ENCODE measurements at places on chromosomes 7 and 10.
A peak's percentile ranks its signal among the peaks of the same experiment; 100 is the strongest.

DNA sequence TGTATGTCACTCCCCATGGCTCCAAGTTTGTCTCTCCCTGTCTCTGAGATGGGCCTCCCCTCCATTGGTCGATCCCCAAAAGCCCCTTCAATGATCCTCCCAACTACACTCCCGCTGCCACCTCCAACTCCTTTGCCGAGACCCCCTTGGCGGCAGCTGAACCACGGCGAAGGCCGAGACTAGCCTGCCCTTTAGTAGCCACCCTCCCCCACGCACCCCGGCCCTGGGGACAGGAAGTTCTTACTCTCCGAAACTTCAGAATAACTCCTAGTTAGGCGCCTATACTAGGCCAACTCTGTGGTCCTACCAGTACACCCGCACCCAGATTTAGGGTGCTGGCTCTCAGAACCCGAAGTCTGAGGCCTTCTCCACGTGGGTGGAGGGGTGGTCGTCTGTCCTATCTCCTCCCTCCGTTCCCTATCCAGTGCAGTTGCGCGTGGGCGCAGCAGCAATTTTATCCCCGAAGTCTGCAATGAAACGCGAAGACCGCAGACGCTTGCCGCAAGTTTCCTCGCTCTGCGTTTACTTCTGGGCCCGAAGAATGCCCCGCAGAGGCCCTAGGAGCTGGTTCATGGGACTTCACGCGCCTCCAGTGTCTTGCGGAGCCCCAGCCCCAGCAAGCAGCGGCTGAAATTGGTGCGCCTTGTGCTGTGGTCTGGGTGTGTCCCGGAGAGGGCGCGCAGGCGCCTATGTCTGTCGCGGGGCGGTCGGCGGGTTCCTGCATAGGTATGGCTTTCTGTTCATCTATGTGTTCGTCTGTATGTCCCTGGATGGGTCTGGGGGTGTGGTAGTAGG lies 82.6 kb upstream of the SLF2 start:
- DNase-seq = no peak

DNA sequence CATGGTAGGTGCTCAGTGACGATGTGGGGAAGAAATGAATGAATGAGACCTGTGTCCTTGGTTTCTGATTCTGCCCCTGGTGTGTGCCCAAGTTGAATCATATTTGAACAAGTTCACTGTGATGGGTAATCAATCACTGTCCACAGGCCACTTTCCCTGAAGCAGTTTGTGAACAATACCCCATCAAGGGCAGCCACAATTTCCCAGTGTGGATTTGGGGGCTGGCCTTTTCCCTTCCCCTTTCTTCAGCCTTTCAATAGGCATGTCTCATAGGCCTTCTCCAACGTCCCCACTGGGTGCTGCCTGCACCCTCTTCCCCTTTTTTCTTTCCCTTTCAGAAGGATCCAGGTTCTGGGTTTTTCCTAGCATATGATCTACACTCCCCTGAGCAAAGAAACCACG lies 64.7 kb downstream of the CREB5 start:
- peak; percentile 86 for DNase-seq

GRCh38 chr7:142968229-142968628 lies 6.1 kb upstream of the KEL start:
- no peak for DNase-seq

DNA sequence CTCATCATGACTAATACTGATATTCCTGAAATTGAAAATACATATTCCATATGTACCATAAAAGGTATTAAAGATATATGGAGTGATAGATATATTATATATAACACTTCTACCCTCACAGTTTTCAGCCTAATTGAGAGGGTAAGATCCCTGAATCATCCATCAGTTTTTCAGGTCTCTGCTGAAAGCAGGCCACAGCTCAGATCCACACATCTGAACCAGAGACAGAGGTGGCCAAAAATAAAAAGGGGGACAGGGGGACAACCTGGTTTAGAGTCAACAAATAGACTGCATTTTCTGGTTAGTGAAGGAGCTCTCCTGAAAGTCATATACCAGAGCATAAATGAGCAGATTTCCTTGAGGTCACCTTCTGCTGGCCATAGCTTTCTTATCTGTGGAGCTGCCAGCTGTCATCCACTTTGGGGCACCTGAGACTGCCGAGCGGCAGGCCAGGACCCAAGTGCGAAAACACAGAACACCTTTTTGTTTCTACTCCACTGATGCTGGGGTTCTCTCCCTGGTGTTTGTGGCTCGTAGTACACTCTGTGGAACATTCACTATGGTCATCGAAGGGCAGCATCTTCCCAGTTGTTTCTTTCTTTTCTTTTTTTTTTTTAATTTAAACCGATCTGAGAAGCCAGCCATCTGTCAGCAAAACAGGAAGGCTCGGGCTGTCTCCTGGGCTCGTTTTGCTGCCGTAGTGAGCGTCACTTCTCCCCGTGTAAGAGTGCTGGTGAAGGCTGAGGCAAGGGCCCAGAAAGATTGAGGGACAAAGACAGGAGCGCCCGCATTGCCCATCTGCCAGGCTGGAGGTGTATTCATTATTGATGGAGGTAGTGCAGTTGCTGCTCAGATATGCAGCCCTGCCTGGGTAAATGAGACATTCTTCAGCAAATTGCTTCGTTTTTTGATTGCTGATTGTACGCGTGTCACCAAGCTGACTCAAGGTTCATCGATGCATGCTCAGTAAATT lies 13.5 kb downstream of the IKZF1 start:
- no peak for DNase-seq

- DNase-seq = no peak
Measured at GRCh38 chr7:2171855-2172254, 60.9 kb downstream of the MAD1L1 start.

- DNase-seq = peak; percentile 29
Measured at GRCh38 chr10:97770255-97770654, 1.5 kb downstream of the SFRP5 start.

- no peak for DNase-seq
Measured at GRCh38 chr10:5895365-5895764, 5.3 kb downstream of the FBH1 start.

- no peak for DNase-seq
Measured at GRCh38 chr7:30019387-30019786, 7.1 kb downstream of the FKBP14 start.

DNA sequence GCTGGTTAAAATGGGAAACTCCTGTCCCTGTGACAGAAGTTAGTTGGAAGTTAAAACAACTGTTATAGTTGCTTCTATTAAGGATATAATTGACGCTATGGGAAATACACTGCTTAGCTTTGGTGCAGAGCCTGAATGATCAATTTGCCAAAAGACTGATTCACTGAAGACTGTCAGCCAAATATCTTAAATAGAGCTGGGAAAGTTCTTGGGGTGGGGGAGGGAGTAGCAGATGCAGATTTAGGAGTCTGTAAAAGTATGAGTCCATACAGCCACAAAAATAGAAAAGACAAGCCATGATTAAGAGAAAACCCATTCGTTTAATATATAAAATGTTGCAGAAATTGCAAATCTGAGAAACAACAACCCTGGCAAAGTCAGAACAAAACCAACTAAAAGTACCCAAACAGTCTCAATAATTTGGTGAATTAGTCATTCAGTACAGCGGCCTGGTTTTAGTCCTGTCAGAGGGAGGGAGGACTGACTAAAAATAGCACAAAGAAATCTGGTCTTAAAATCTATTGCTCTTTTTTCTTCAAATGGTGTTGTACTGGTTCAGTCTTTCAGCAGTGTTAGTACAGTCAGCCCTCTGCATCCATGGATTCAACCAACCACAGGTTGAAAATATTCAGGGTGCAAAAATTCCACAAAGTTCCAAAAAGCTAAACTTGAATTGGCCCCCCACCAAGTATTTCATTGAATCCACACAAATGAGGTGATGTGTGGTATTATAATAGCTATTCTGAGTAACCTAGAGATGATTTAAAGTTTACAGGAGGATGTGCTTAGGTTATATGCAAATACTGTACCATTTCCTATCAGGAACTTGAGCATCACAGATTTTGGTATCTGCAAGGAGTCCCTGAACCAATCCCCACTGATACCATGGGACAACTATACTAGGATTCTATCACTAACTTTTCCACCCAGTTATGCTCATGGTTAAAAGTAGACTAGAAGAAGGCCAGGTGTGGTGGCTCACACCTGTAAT lies 30.0 kb downstream of the STK17A start:
- no peak for DNase-seq

DNA sequence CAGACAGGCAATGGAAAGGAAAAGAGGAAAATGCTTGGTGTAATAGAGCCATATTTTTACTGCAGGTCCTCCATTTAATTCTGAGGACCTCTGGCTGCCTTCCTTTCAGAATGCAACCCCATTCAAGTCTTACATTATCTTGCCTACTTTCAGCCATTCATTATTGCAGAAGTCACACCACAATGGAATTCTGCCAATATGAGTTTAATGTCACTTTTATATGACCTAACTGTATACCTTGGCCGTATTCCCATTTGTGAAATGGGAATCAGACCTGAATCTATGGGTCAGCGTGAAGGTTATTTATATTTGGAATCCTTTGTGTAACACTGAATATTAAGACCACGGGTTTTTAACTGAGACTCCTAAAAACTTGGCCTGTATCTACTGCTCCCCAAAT lies 241.7 kb upstream of the AOAH start:
- no peak for DNase-seq

- DNase-seq = peak; percentile 56
Measured at GRCh38 chr7:129298268-129298893, 73.6 kb downstream of the AHCYL2 start.

DNA sequence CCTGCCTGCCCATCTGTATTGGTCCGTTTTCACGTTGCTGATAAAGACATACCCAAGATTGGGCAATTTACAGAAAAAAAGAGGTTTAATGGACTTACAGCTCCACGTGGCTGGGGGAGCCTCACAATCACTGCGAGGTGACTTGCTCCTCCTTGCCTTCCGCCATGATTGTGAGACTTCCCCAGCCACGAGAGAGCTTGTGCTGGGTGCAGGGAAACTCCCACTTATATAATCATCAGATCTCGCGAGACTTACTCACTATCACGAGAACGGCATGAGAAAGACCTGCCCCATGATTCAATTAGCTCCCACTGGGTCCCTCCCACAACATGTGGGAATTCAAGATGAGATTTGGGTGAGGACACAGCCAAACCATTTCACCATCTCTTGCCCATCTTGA lies 111.8 kb downstream of the MYL10 start:
- peak; percentile 41 for DNase-seq

DNA sequence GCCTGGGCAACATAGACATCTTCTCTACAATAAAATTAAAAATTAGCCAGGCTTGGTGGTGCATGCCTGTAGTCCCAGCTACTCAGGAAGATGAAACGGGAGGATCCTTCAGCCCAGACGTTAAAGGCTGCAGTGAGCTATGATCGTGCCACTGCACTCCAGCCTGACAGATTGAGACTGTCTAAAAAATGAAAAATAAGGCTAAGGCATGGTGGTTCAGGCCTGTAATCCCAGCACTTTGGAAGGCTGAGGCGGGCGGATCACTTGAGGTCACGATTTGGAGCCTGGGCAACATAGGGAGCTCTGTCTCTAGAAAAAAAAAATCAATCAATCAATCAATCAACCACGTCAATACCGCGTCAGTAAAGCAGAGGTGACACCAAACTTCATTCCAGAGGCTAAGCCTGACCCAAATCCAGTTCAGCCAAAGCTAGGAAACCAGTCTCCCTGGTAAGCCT lies 31.1 kb downstream of the MRPS24 start:
- no peak for DNase-seq

- no peak for DNase-seq
Measured at GRCh38 chr7:120421151-120421651, 148.2 kb downstream of the KCND2 start.

DNA sequence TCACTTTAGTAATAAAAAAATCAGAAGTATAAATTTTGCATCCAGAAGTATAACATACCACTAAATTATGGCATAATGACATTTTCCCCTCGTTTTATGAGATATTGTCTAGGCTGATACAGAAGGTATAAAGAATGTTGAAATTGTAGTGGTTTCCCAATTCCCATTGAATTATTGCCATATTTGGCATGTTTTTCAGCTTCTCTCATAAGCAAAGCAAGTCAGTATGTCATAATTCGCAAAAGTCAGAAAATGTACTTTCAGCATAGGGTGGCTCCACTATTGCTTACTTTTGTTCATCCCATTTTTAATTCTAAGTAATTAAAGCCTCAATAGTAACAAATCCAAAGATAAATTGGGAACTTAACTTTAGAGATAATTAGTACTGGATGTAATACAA lies 19.7 kb upstream of the PTPRZ1 start:
- no peak for DNase-seq

DNA sequence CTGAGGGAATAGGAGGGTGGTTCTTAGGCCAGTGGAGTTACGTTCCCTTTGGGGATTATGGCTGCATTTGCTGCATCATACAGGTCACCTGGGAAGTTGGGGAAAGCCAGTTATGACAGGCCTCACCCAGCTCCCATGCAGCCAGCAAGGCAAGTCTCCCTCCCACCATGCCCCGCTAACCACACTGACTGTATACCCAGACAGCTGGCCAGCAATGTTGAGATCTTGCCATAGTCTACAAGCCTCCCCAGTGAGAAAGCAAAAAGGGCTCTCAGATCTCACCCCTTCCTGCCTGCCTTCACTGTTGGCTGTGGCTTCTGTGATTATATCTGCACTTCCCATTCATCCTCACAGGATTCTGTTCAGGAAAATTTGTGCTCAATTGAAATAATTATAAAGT lies 133.3 kb upstream of the HGF start:
- DNase-seq = no peak

DNA sequence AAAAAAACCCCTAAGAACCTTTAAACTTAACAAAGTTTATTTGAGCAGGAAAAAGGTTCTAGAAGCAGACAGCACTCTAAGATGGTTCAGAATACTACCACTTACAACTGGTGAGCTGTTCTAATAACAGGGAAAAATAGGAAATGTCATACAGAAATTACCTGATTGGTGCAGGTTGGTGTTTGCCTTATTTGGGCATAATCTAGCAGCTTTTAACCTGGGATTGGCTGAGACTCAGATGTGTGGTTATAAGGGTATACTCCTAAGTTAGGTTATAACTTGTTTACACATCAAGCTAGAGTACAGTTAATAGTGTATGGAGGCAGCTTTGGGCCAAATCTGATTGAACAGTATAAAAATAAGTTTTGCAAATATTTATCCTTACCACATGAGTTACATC lies 59.8 kb downstream of the MAPK8 start:
- no peak for DNase-seq

DNA sequence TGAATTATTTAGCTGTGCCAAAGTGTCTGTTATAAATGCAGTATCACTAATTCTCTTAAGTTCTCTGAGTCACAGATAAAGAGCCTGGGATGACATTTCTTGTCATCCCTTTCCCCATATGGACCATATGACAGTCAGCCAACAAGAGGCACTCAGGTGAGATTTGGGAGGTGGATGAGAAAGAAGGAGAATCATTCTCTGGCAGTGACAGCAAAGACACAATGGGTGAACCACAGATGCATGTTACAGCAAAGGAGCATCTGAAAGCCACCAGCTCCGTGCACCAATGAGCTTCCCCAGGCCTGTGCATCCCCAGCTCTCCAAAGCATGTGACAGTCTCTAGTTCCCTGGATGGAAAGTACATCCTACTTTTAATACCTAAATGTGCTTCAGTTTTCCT lies 10.8 kb downstream of the GIMAP6 start:
- DNase-seq = no peak

GRCh38 chr10:59967079-59967478 lies 60.7 kb upstream of the CCDC6 start:
- no peak for DNase-seq

GRCh38 chr10:132607491-132607890 lies 69.9 kb downstream of the INPP5A start:
- no peak for DNase-seq
